ENCODE measurements at places on chromosomes 5 and 9.

DNA sequence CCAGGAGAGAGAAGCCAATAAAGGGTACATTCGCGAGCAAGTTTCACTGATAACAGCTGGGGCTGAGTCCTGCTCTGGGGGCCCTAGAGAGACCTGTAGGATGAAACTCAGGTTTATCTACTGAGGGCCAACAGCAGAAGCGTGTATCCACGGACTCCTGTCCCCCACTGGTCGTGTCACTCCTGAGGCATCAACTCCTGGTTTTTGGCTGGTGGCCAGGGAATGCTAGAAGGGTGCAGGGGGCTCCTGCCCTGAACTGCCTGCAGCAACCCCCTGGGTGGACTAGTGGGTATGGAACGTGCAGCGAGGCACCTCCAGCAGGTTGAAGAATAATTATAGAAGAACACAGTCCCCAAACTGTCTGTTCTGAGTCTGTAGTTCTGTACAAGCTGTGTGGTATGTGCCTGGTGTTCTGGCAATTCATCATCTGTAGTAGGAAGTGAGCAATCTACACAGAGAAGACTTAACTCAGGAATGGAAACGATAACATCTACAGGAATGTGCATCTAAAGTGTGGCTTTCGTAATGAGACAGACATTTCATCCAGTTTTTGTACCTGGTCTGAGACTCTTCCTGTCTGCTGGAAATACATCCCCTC, 64.5 kb upstream of the GNA14 start:
- no peak for DNase-seq

DNA sequence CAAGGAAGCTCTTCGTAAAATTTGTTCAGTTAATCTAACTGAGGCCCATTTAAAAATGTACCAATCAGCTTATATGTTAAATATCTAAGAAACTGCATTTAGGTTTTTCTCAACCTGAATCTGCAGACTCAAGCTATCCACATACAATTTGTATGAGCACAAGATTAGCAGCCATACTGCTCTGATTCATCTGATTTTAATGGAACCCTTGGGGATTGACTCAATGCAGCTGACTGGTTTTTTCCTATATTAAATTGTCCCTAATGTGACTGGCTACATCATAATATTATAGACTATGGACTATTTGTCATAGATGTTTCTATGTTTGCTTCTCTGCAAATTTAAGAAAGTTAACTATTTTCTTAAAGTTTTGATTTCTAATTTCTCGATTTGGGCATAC, 451.0 kb upstream of the TUSC1 start:
- DNase-seq = no peak

GRCh38 chr5:93044859-93045666, 536.0 kb downstream of the NR2F1-AS1 start:
- no peak for DNase-seq

- no peak for DNase-seq
Measured at GRCh38 chr9:133540698-133541025, 6.2 kb downstream of the ADAMTSL2 start.

DNA sequence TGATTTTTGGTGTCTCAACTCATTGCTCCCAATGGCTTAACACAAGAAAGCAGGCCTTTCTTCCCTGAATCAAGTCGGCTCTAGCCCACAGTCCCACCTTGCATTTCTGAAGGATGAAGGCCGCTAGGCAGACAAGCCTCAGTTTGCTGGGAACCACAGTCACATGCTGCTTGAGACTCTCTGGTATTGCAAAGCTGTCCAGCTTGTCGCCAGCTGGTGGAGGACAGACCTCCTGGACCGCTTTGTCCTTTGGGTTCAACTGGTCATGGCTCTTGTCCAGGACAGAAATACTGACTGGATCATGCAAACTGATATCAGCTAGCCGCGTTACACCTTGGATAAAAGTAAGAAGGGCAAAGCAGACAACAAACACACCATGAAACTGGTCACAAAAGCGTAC, 23.1 kb downstream of the DDX31 start:
- no peak for DNase-seq

DNA sequence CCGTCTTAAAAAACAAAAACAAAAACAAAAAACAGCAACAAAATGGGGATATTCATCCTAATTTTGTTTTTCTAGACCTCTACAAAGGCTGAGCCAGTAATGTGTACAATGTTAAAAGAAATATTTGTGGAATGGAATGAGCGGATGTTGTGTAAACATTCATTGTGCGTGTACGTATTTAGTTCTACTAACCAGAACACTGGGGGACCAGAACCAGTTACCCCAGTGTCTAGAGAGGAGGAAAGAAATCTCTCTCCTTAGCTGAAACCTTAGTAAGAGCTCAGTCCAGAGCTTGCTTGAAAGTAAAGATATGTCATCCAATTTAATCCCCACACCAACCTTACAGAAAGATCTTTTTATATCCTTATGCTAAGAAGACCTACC, 106.7 kb upstream of the CPEB4 start:
- no peak for DNase-seq

DNA sequence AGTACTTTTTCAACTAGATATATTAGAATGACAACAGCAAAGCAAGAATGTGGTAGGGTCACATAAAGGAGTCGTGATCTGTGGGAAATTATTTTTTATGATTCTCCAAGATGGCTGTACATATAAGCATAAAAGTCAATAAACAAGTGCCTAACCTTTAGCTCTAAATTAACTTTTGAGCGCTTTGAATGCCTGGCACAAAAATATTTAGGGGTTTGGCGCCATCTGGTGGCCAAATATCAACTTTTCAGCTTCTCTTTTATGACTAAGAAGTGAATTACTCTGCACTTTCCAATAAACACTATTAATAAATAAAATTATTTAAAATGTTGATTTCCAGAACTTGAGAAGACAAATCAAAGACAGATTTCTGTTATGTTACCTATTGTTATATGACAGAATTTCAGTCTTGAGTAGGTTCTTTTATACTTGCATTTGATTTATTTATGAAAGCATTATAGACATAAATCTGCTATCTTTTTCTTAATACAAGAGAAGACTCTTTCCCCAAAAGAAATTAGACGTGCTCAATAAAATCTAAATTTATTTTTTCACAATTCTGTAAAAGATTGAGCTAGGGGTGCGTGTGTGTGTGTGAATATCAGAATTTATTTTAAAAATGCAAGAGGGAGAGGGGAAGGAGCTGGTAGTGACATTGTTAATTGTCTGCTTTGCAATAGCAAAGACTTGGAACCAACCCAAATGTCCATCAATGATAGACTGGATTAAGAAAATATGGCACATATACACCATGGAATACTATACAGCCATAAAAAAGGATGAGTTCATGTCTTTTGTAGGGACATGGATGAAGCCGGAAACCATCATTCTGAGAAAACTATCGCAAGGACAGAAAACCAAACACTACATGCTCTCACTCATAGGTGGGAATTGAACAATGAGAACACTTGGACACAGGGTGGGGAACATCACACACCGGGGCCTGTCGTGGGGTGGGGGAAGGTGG, 36.7 kb upstream of the ARRDC3 start:
- peak; percentile 67 for DNase-seq

GRCh38 chr5:3417376-3417943, 178.2 kb upstream of the IRX1 start:
- DNase-seq = no peak

GRCh38 chr5:176819476-176819875, 9.1 kb downstream of the UNC5A start:
- DNase-seq = peak; percentile 50

- peak; percentile 53 for DNase-seq
Measured at GRCh38 chr9:14692470-14693250, 572 bp downstream of the ZDHHC21 start.

GRCh38 chr9:1018121-1018520, 32.0 kb upstream of the DMRT2 start:
- DNase-seq = no peak

DNA sequence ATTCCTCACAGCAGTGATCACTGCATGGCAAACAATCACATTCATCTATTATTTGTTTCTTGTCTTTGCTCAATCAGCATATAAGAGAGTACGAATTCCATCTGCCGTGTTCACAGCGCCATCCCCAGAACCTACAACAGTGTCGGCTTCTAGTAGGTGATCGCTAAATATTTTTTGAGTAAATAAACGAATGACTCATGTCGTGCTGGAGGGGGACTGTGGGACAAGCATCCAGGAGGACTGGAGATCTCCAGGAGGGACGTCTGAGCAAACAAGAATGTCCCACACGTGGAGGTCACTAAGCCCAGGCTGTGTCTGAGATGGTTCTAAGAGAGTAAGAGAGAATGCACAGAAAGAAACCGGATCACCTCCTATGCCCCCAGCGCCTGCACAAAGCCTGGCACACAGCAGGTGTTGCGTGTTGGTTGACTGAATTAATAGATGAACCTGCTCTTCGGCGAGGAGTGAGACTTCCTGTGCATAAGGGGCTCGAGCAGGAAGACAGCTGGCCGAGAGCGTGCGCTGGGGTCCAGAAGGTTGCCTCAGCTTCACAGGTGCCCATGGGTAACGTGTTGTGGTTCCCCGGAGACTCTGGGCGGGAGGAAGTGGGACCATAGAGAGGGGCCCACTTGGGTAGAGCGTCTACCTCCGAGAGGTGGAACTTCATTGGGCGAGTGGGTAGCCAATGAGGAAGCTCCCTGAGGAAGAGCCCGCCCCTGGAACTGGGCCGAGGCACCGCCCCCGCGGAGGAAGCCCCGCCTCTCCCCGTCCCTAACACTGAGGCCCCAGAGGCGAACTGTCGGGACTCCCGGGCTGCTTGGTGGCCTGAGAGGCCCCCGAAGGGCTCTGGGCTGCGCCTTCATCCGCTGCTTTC, 193.0 kb downstream of the MELK start:
- DNase-seq = peak; percentile 96

GRCh38 chr9:89388084-89388867, 70.0 kb downstream of the SECISBP2 start:
- DNase-seq = no peak

- DNase-seq = no peak
Measured at GRCh38 chr9:68762570-68762969, 57.5 kb downstream of the PIP5K1B start.

DNA sequence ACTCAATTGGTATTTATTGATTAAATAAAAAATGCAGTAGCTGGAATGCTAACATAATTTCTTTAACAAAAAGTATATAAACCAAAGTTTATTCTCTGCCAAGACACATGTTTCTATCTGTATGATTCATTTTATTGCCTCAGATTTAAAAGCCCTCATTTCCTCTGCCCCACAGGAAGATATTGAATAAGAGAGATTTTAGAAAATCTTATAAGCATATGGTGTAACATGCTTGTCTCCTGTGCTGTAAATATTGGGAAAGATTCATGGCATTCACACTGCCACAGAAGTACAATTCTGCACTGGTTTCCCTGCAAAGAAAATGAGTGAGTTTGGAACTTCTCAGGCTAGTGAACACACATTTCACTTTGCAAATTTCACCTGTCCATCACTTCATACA, 134.9 kb upstream of the FBXL7 start:
- DNase-seq = no peak

DNA sequence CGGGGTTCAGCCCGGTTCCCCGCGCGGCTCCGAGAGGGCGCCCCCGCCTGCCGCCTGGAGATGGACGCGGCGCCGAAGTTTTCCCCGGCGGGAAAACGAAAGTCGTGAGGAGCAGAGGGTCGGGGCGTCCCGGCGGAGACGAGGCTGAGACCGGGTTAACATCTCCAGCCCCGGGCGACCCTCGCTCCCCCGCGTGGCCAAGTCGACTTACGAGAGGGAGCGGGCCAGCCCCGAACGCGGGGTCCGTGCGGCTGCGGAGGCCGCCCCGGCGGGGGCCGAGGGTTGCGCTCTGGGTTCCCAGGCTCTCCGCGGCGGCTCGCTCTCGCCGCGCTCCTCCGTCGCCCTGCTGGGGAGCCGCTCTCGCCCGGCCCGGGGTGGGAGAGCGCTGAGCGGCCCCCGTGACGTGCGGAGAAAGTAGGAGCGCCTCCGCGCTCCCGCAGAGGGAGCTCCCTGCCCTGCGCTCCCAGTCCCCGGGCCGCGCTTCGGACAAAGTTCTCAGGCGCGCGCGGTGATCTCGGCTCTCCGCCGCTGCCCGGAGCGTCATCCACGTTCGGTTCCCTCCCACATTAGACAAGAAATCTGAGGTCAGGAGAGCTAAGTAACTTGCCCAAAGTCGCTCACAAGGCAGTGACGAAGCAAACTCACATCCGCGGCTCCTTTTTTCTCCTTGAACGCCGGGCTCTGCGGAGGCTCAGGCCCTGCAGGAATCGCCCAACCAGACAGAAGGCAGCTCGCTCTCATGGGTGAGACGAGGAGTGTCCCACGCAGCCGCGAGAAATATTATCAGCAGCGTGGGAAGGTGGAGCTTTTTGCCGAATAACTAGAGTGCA, 1.2 kb upstream of the GCNT4 start:
- no peak for DNase-seq

DNA sequence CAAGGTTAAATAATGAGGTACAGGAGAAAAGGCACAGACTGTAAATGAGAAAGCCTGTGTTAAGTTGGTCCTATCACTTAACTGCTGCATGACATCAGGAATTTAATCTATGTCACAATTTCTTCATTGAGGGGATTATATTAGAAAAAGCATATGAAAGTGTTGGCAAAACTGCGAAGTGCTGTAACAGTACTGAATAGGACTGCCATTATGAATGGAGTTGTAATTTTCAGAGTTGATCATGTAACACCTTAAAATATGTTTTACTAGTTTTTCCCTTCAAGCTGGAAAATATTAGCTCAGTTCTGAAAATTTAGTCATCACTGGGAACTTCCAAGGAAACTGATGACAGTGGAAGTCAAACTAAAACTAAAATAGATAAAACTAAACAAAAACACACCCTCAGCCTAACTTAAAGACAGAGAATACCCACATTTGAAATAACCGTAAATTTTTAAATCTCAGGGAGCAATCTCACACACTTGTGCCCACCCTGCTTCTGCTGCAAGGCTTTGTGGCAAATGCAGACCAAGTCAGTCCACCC, 45.1 kb downstream of the ERMP1 start:
- DNase-seq = no peak

- DNase-seq = no peak
Measured at GRCh38 chr5:6950250-6950649, 237.0 kb downstream of the TENT4A start.

DNA sequence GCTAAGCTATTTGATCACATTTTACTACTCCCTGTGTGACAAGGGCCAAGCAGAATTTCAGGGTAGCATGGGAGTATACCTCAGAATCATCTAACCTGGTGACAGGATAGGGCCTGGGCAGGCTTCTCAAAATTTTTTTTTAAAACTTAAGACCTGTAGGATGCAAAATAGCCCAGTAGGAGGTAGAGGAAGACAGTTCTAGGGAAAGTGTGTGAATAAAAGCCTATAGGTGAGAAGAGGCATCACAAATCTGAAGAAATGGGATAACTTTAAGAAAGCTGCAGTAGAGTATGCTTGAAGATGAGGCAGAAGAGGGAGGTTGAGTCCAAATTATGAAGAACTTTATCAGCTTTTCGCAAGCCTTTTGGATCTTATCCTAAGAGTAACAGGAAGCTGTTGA, 32.3 kb downstream of the CNTRL start:
- no peak for DNase-seq

All from G401 (cell line).